RWPE2 (cell line): ENCODE measurements at places on chromosomes 4 and X.

DNA sequence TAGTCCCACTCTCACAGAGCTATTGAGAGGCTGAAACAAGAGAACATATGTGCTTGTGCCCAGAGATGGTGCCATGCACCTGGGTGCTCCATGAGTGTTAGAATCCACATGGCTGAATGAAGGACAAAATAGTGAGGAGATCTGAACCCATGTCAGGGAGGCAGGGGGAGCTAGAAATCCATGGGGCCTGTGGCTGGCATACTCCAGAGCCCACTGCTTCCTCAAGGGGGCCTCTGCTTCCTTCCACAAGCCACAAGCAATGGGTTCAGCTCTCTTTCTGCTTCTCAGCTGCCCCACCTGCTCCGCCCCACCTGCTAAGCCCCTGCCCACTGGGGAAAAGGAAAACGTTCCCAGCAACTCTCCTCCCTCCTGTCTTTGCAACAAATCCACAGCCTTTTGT, 46.1 kb downstream of the PJA1 start:
- no peak for DNase-seq
- no peak overlapping the region for H3K27ac ChIP-seq
- H3K4me1 ChIP-seq, result peaks cover 13% of the 10 kb centered on the region

DNA sequence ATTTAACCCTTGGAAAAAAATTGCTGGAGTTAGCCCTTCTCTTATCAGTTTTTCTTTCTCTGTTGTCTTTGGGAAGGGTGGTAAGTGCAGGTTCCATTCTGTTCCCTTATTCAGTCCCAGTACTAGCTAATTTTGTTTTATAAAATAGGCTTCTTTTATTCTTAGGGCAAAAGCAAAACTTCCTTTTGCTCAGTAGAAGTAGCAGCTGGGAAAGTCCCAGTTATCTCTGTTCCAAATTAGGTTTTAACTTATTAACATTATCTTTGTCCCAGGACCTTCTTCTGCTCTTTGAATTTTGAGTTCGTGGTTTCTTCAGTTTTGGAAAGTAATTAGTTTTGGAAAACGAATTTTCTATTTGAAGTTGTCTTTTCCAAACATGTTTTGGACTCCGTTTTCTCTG, 61.1 kb downstream of the BANK1 start:
- DNase-seq, result no peak
- no peaks in the 10 kb centered on the region for H3K27me3 ChIP-seq
- no peak overlapping the region for H3K4me3 ChIP-seq
- no peaks in the 10 kb centered on the region for H3K4me1 ChIP-seq
- H3K27ac ChIP-seq, result no peak overlapping the region
- no peaks in the 10 kb centered on the region for H3K36me3 ChIP-seq

DNA sequence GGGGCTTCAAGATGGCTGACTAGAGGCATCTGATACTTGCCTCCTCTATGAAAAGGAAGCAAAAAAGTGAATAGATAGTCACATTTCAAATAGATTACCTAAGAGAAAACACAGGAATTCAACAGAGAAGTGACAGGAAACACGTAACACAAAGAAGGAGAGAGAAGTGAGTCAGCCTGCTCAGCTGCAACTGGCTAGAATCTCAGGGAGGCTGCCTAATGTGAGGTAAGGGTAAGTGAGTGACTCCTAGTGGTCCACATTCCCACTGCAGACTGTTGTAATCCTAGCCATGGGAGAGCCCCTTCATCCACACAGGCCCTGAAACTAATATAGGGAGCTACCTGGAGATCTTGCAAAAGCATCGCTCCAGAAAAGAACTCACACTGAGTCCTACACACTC, 179.2 kb downstream of the SLC7A11 start:
- no peaks in the 10 kb centered on the region for H3K36me3 ChIP-seq
- H3K4me1 ChIP-seq, result no peaks in the 10 kb centered on the region

- H3K27ac ChIP-seq, result no peak overlapping the region
- no peak overlapping the region for H3K4me3 ChIP-seq
- no peaks in the 10 kb centered on the region for H3K4me1 ChIP-seq
- H3K27me3 ChIP-seq, result no peaks in the 10 kb centered on the region
- H3K36me3 ChIP-seq, result no peaks in the 10 kb centered on the region
Observed at GRCh38 chr4:110483516-110483915, 7.6 kb downstream of the ENPEP start.
